GM20000 (cell line): ENCODE measurements at places on chromosomes 6 and 20.

DNA sequence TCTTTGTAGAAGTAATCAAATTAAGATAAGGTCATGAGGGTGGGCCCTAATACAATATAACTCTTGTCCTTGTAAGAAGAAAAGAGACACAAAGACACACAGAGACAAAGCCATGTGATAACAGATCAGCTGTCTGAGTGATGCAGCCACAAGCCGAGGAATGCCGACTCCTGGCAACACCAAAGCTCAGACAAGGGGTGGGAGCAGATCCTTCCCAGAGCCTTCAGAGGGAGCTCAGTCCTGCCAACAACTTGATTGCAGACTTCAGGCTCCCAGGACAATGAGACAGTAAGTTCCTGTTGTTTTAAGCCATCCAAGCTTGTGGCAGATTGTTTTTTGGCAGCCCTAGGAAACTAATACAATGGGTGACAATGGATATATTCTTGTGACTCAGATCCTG, 325.0 kb upstream of the AGPAT4 start:
- no peak for DNase-seq

DNA sequence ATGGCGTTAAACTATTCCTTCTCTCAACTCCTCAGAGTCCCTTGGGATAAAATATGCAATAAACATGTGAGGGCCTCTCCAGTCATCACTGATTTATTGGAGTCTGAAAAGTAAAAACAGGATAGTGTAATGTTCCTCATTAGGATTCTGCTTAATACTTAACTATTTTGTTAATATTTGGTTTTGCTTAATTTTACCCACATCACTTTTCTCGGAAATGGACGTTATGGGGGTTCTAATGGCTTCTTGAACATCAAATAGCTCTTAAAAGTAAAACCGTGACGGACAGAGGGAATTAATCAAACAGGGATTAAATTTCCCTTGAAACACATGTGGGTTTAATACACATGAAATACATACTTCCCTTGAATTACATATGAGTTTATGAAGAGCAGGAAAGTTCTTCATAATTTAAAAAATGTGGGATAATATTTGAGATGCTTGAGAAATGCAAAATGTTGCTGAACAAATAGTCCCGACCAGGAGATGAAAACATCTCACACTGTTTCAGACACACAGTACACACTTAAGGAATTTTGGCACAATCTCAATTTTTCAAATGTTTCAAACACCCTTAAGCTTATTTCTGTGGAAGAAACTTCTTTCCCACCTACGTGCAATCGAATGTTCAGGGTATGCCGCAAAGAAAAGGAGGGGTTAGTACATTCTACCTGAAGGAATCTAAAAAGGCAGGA, 38.4 kb upstream of the EIF2S2 start:
- DNase-seq, result no peak

DNA sequence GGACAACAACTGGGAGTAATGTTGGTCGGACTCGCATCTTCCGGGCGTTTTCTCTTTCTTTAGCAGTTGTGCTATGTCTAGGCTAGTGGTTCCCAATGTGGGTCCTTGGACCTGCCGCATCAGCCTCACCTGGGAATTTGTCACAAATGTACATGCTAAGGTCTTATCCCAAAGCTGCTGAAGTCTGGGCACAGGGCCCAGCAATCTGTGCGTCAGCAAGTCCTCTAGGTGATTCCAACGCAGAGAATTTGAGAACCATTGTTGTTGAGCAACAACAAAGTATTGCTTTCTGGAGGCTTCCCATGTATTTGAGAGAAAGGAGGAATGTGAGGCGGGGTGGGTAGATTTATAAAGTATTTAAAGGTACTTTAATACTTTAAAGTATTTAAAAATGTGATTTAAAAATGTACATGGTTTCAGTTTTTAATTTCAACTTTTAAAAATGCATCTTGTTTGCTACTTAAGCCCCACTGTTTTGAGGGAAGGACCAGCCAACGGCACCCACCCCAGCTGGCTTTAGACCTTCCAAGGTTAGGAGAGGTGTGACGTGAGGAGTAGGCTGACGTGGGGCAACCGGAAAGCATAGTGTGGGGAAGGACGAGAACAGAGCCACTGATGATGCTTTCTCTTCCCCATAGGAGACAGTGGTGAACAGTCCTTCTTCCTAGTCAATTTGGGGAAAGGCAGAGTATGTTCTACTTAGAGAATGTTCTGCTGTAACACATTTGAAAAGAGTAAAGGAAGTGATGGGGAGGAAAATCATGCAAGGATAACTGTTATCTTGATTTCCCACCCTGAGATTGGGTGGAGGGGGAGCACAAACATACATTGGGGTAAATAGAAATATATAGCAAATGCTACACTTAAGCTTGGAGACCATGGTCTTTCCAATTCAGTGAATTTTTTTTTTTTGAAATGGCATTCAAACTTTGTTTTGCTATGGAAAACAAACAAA, 4.3 kb downstream of the UST start:
- DNase-seq, result no peak

- DNase-seq, result no peak
Observed at GRCh38 chr6:89807581-89807980, 12.0 kb downstream of the MDN1 start.

GRCh38 chr6:160027931-160028330, 59.0 kb downstream of the IGF2R start:
- no peak for DNase-seq

DNA sequence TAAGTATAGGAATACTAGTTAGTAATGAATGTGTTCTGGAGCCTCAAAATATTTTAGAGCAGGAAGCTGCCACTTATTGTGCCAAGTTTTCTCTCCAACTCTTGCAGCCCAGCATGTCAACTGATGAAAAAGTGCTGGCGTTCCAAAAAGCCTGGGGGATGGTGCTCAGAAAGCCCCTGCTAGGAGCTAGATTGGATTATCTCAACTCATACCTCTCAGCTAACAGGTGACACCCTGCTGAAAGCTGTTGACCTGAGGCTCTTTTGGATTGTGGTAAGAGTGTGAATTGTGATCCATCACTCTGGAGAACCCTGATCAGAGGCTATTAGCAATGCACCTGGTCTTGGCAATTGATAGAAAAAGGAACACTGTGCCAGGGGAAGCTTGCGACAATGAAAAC, 580.4 kb downstream of the EYS start:
- no peak for DNase-seq

GRCh38 chr20:58458342-58459057, 56.7 kb downstream of the APCDD1L start:
- DNase-seq, result peak; percentile 86

- DNase-seq, result no peak
Observed at GRCh38 chr6:140494321-140495108, 1120.1 kb upstream of the CITED2 start.

DNA sequence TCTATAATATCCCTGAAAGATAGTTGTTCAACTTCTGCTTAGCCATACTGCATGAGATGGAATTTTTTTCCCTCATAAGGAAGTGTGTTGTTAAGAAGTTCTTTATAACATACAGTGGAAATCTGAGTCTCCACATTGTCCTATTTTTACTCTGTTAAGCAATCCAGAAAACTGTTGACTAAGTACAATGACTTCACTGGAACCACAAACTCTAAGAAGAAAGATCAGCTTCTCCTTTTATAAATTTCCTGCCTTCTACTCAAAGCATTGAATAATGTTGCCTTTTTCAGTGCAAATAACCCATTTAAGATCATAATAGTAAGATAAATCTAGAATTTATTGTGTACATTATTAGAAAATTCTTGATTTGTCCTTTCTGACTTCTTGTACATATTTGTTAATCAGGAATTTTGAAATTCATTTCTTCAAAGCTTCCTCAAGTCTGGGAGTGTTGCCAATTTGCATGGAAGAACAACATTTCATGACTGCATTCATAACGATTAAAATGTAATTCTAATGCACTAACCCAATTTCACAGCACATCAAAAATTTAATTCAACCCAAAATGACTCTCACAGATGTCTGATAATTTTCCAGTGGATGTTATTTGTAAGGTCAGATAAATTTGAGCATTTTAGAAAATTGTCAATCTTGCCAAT, 45.6 kb upstream of the ANKEF1 start:
- DNase-seq, result no peak

GRCh38 chr20:3927486-3928291, 38.5 kb downstream of the PANK2 start:
- DNase-seq, result no peak

GRCh38 chr6:95099410-95099809, 477.9 kb upstream of the MANEA start:
- no peak for DNase-seq

DNA sequence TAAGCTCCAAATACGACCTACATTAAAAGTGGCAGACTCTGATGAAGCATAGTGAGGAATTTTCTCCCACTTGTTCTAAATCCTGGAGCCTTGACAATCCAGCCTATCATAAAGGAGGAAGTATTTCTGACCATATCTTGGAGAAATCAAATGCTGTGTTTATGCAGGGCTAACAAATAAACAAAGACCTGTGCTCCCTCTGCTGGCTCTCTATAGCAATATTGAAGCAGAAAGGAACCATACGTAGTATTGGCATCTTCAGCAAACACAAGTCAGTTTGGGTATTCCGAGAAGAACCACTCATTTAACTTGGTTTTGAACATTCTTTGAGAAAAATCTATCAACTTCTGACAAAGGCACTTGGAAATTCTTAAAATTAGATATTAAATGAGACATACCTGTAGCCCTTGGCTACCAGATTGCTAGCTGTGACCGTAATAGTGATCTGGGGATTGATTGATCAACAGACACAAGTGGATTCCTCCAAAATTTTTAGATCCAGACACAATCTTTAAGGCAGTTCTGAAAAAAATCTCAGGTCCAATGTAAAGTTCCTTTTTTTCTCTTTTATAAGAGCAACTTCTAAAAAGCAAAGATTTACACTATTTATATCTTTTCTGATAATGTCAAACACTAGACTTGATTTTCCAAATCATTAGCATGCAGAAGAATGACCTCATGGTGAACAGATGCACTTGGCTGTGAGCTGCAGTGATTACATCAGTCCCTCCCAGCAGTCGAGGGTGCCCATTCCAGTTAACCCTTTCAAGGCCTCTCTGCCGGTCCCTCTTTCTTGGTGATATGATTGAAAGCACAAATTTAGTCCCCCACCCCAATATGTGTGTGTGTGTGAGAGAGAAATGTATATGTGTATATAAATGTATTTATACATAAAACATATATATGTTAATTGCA, 40.2 kb downstream of the INSM1 start:
- no peak for DNase-seq

GRCh38 chr6:100612094-100612493, 147.4 kb upstream of the SIM1 start:
- DNase-seq, result no peak

DNA sequence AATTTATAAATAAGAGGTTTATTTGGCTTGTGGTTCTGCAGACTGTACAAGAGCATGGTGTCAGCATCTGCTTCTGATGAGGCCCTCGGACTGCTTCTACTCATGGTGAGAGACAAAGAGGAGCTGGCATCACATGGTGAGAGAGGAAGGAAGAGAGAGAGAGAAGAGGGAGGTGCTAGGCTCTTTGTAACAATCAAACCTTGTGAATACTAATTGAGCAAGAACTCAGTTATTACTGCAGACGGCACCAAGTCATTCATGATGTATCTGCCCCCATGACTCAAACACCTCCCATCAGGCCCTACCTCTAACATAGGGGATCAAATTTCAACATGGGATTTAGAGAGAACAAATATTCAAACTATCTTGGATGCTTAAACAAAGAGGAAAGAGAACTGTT, 6.3 kb upstream of the SIRPG start:
- no peak for DNase-seq

DNA sequence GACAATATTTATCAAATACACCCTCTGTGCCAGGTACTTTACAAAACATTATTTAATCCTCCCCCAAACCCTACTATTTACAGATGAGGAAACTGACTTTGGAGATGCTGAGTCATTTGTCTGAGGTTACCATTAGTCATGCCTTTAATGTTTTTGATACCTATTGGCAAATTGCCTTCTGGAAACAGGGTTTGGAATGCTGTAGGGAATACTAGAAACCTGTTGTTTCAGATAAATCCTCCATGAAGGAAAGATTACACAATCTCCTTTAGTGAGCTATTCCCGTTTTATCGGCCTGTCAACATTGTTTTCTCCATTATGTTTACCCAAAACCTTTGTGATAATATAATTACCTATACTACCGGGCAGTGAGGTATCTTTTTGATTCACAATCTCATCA, 93.6 kb upstream of the ADGRF1 start:
- no peak for DNase-seq

GRCh38 chr20:58745391-58745790, 52.8 kb downstream of the NPEPL1 start:
- DNase-seq, result no peak

GRCh38 chr6:94658929-94659328, 918.4 kb upstream of the MANEA start:
- no peak for DNase-seq

- peak; percentile 50 for DNase-seq
Observed at GRCh38 chr20:41279546-41280225, 37.8 kb downstream of the ZHX3 start.

GRCh38 chr20:18928626-18929025, 115.0 kb downstream of the SCP2D1 start:
- DNase-seq, result no peak

GRCh38 chr6:118890997-118891790, 2.8 kb upstream of the ASF1A start:
- DNase-seq, result no peak

- peak; percentile 49 for DNase-seq
Observed at GRCh38 chr6:18359237-18359885, 27.8 kb upstream of the RNF144B start.

DNA sequence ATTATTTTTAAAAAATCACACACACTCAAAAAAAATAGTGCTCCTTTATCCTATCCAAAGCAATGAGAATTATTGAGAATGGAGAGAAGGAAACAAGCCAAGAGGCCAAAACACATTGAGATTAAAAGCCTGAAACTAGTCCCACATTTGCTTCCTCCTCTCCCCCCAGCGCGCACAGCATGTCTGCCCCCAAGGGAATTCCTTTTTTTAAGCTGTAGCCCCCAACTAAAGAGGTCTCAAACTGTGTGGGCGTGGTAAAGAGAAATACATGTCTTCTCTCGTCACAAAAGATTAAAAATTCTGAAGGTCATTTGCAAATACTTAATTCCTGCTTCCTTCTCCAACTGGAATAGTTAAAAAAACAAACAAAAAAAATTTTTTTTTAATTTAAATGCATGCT, 52.7 kb downstream of the LGSN start:
- DNase-seq, result no peak

GRCh38 chr6:113122060-113122459, 735.1 kb upstream of the MARCKS start:
- DNase-seq, result no peak

DNA sequence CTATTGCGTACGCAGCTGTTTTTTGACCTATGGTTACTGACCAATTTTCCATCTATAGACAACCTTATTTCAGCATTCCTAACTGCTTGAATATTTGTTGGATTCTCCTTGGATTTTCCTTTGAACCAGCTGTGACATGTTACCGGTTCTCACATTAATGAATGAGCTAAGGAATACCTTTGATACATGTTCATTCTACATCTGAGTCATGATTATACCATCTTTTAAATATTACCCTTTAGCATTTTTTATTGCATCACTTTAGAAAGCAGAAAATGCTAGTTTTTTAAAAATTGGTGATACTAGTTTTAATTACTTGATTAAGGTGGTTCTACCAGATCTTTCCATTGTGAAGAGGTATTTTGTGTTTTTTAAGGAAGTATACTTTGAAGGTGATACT, 1.9 kb upstream of the IGF2R start:
- DNase-seq, result no peak
